ENCODE measurements at places on chromosomes 7 and 10.

GRCh38 chr7:28548416-28548815 lies 136.1 kb downstream of the CREB5 start:
- no peak for DNase-seq

DNA sequence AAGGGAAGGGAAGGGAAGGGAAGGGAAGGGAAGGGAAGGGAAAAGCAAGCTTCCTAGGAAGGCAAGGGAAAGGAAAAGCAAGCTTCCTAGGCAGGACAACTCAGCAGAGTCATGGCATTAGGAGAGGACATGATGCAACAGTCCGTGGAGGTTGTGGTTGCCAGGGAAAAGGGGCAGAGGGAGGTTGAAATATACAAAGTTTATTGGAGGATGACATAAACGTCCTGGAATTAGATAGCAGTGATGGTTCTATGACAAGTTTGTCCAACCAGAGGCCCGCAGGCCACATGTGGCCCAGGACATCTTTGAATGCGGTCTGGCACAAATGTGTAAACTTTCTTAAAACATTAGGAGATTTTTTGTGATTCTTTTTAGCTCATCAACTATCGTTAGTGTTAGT lies 59.8 kb upstream of the OPN4 start:
- no peak for DNase-seq

- DNase-seq, result peak; percentile 18
Observed at GRCh38 chr10:132515811-132516726, 21.5 kb upstream of the INPP5A start.

GRCh38 chr7:68785036-68785435 lies 813.2 kb upstream of the AUTS2 start:
- DNase-seq, result no peak

DNA sequence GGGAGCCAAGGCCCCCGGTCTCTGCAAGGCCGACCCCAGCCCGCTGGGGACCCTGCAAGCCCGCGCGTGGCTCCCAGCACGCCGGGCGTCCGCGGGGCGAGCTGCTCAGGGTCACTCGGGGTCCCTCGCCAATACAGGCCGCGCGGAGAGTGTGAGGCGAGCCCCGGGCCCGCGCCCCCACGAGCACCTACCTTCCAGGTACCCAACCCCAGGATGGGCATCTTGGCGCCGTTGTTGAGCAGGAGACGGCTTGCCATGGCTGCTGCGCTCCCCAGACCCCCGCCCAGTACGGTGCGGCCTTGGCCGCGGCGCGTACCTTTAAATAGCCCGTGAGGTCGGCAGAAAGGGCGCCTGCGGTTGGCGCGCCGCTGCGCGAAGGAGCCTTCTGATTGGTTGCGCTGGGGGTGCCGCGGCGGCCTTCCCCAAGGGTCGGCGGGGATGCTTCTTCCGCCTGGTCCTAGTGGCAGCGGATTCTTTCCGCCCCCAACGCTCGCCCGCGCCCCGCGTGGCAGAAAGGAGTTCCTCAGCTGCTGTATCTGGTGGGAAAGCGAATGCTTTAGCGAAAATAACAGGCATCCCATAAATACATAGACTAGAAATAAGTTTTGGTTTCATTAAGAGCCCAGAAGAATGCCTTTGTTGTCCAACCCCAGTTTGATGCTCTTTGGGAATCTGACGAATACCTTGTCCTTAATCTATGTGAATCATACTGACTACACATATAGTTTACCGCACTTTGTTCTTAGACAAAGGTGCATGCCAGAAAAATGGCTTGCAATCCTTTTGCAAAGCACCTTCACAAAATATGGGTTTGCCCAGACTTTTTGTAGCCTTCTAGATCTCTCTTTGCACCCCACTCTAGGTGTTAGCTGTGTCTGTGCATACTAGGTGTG lies at the start of gene AKR1B1:
Gene AKR1B1, minus strand, starts transcription at position 295 of the 893 bp plus-strand sequence. Its CDS starts 38 bp downstream, at position 257.
- peak; percentile 93 for DNase-seq

DNA sequence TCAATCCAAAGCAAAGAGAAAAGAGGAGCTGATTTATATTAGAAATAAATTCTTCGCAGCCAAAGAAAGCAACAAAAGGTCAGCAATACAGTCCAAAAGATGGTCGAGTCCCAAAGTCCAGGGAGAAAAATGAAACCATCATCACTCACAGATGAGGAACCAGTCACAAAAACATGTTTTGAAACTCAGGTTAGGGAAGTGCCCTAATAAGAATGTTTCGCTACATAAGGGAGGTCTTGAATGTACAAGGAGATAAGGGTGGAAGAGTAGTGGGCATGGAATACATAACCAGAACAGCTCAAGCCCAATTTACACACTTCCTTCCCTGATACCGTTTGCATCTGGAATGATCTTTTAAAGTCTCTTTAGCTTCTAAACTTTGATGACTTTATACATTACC lies 53.6 kb downstream of the VPS41 start:
- no peak for DNase-seq

DNA sequence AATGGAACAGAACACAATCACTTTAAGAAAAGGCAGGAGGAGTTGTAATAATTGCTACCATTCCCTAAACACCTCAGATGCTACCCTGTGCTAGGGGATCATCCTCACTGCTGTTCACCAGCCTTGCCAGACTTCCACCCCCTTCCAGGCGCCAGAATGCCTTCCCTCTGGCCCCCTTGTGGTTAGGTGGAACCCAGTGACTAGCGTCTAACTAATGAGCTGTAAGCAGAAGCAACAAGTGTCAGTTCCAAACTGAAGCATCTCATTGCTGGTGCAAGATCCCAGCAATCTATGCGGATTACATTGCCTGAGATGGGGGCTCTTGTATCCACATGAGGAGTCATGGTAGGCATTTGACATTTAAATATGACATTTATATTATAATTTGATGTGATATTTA lies 86.6 kb downstream of the FRMD4A start:
- DNase-seq, result no peak

DNA sequence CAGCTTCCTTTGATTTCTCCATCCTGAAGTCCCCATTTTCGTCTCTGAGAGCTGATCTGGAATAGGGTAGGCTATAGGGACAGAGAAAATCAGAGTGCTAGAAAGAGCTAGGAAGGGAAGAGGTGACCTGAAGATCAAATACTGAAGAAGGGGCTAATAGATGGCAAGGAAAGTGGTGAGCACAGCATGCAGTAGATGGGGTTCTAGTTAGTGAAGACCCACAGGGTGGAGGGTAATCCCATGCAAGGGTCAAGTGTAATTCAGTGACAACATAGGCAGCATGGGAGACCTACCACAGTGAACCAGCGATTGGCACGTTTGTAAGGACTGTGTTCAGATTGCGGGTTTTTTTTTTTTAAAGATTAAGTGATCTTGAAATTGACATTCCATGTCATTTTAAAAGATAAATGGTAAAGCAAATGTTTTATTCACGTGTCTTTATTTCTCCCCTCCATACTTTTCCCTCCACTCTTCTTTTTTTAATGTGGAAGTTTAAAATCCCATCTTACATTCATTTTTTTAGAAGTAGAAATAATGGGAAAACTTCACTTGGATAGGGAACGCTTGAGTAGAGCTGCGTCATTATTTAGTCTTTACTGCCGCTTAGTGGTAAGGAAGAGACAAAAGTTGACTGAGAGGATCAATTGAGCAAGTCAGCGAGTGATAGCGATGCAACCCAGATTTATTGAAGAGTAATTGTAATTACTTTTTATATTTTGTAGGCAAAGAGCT lies 21.0 kb upstream of the ABI1 start:
- no peak for DNase-seq

DNA sequence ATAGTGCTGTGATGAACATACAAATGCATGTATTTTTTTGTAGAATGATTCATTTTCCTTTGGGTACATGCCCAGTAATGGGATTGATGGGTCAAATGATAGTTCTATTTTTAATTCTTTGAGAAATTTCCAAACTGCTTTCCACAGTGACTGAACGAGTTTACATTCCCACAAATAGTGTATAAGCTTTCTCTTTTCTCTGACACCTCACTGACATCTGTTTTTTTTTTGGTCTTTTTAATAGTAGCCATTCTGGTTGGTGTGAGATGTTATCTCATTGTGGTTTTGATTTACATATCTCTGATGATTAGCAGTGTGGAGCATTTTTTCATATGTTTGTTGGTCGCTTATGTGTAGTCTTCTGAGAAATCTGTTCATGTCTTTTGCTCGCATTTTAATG lies 195.0 kb upstream of the AGK start:
- no peak for DNase-seq

DNA sequence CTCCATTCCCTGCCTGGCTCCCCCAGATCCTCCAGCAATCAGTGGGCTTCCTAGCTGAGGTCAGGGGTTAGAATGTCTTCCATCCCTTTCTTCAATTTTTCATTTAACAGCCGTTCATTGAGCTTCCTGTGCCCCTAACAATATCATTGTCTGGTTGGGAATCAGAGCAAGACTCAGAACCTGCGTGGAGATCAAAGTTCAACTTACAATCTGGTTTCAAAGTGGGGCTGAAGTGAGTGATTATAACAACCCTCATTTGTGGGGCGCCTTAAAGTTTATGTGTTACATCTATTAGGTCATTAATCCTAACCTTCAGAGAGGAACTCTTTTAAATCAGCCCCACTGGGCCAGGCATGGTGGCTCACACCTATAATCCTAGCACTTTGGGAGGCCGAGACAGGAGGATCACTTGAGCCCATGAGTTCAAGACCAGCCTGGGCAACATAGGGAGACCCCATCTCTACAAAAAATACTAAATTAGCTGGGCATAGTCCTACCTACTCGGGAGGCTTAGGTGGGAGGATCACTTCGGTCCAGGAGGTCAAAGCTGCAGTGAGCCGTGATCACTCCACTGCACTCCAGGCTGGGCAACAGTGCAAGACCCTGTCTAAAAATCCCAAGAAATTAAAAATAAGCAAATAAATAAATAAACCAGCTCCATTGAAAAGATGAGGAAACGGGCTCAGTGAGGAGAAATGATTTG lies 45.4 kb upstream of the SLF2 start:
- no peak for DNase-seq

GRCh38 chr7:102220960-102221800 lies 65.5 kb upstream of the SH2B2 start:
- no peak for DNase-seq

DNA sequence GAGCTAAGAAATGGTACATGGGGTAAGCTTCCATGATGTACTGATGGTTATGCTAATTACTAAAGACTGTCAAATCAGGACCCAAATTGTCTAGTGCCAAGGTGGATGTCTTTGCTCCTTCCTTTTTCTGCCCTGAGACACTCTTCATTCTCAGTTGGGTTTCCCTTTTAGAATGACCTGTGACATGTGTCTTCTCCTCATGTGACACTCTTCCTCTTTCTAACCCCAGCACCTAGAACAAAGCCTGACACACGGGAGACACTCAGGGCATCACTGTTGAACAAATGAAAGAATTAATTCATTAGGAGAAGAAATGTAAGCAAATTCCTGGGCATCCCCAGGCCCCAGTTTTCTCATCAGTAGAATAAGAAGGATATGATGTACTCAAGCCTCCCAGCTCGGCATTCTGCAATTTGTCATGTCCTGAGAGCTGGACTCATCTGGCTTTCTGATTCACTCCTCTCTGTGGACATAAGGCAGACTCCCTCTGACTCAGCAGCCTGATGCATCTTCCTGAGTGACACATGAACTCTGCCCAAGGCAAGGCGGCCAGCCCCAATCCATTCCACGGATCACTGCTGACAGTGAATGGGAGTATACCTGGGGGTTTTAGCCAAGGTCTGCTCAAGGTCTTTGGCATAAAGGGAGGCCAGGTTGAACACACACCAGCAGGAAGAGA lies 473.8 kb downstream of the KCNMA1 start:
- no peak for DNase-seq

DNA sequence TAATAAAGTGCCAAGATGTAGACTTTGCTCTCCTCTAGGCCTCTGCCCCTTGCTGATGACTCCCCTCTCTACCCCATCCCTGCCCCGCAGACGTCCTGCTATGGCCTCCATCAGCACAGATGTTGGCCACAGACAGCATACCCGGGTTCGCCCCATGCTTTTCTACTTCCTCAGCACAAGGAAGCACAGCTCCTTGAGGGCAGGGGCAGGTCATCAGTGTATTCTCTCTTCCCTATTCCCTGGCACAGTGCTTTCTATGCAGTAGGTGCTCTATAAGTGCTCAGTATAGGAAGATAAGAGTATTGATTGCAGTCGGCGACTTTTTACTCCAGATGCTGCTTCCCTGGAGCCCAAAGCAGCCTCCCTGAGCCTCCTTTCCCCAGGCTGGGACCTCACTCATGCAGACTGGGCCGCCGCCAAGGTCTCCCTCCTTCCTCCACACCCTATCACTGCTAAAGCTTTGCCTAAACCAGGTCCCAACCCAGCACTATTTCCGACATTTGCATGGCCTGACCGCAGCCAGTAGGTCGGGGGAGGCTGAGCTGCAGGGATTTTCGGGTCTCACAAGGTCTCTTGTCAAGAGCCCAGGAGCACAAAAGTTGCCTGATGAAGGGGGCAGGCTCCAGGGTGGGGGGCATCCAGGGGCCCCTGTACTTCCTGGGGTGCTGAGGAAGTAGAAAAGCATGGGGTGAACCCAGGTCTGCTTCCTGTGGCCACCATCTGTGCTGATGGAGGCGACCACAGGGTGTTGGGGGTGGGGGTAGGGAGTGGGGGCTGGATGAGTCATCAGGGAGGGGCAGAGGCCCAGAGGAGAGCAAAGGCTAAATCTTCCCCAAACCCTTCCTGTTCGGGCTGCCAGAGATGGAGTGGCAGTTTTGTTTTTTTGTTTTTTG lies 8.0 kb downstream of the CALHM3 start:
- DNase-seq, result no peak
